ENCODE measurements at places on chromosomes 5 and 9.

DNA sequence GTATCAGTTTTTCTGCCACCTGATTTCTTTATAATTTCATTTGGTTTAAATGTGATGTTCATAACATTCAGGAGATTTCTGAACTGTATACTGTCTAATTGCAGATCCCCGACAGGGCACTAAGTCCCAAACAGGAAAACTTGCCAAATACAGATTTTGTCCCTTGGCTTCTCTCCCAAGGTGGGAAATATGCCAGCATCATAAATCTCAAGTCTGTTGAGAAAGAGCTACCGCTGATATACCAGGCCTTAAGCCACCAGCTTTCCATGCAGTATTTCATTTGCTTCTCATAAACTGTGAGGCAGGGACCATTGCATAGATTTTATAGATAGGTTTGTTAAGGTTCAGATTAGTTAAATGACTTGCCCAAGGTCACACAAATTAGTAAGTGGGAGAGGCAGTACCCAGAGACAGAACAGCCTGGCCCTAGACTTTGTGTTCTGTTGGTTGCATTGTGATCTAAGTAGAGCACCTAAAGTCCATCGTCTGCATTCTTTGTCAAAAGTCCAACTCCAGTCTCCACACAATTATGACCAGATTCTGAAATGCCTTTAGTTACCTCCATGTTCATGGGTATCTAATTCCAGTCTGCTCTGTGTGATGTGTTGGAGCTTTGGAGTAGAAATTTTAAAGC, 16.2 kb downstream of the GPR21 start:
- no peak for DNase-seq

DNA sequence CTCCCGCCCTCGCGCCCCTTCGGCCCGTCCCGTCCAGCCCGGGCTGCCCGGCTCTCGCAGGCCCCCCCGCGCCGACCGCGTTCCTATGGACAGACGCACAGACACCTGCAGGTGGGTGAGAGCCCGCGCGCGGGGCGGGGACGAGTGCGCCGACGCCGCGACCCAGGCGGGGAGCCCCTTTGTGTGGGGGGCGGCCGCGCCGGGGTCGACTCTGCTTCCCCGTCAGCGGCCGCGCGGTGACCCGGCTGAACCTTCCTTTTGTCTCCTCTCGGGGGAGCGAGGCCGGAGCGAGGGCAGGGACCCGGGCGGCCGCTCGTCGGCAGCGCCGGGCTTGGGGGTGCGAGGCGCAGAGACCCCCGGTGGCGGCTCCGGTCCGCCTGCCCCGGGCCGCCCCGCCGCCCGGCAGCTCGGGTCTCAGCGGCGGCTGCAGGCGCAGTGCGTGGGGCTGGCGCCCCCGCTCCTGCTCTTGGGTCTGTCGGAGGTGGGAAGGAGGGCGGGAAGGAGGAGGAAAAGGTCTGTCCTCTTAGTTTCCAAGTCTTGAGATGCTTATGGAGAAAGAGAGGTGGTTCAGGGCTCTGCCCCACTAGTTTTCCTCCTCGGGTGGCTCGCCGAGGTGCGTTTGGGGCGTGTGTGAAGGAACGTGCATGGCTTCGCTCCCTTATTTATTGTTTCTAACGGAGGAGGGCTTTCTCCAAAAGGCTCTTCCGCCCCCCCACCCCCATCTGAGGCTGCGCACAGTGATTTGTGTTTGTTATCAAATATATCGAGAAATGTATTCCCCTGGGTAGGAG, 576 bp downstream of the KIAA1958 start:
- no peak for DNase-seq

DNA sequence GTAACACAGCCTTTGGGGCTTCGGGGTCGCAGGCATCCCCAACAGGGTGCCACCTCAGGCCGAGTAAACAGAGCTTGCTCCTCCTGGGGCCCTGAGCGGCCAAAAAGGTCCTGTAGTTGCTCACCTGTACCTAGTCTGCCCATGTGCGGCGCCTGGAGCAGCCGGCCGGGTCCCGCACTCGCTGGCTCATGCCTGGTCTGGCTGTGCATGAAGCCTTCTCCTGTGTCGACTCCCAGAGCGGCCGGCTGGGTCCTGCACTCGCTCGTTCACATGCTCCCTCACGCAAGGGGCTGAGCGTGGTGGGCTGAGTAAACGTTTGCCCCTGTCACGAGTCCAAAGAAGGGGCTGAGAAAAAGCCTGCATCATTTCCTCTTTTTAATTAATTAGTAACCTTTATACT, 162.4 kb upstream of the TUT7 start:
- no peak for DNase-seq

DNA sequence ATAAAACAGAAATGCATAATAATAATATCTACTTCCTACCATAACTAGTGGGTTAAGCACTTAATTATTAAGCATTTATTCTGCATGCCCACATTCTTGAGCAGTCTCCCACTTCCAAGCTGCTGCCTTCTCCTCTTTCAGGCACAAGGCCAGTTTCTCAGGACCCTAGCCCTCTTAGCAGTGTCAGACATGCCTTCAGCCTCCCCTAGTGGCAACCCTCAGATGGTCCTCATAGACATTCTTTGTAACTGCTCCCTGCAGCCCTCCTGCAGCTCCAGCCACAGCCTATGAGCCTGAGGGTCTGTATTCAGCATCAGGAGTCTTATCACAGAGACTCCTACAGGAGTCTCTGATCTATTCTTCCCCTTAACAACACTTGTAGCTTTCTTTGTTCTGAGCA, 3.9 kb downstream of the IL9 start:
- DNase-seq, result no peak

DNA sequence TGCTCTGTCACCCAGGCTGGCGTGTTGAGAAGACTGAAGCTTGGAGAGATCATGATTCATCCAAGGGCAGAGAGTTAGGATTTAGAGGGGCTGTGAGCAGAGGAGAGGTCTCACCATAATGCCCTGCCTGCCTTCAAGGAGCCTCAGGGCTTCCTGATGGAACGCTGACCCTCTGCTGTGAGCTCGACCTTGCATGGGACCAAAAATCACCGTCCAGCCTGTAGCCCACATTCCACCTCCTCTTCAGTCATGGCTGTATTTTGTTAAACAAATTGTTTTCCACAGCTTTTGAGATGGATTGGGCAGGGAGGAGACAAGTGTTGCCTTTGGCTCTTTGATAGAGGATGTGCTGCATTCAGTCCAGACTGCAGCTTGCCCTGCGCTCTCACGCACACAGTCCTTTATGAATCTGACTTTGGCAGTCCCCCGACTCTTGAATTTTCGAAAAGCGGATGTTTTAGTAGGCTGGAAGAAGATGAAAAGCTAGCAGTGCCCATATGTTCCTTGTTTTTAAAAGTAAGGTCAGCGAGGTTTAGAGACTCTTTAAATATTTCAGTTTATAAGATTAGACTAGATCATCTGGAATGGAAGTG, 79.5 kb downstream of the MVB12B start:
- no peak for DNase-seq

DNA sequence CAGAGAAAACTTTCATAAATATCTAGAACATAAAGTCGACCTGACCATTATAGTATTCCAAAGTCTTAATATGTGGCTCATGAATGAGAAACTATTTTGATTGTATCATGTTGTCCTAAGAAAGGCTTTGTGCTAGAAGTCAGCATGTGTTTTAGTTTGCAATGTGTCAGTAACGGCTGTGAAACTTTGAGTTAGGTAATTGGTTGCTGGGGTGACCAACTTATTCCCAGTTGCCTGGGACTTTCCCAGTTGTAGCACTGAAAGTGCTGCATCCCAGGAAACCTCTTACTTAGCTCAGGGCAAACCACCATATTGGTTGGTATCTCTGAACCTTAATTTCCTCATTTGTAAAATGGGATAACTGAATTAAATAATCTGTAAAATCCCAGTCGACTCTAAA, 114.6 kb upstream of the SLC12A2 start:
- DNase-seq, result no peak

DNA sequence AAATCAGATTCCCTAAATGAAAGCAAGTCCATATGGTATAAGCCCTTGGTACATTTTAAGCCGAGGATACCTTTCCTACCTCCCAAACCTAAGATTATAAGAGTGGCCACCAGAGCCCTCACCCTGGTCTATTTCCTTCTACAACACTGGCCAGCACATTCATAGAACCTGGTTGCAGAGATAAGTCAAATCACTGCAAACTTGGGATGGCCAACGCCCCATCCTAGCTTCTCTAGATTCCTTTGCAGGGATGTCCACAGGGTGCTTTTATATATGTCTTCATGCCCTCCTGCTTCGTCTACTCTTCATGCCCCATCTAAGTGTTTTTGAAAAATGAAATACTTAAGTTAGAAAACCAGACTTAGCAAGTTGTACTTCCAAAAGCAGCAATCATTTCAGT, 41.8 kb downstream of the SH3RF2 start:
- DNase-seq, result no peak

DNA sequence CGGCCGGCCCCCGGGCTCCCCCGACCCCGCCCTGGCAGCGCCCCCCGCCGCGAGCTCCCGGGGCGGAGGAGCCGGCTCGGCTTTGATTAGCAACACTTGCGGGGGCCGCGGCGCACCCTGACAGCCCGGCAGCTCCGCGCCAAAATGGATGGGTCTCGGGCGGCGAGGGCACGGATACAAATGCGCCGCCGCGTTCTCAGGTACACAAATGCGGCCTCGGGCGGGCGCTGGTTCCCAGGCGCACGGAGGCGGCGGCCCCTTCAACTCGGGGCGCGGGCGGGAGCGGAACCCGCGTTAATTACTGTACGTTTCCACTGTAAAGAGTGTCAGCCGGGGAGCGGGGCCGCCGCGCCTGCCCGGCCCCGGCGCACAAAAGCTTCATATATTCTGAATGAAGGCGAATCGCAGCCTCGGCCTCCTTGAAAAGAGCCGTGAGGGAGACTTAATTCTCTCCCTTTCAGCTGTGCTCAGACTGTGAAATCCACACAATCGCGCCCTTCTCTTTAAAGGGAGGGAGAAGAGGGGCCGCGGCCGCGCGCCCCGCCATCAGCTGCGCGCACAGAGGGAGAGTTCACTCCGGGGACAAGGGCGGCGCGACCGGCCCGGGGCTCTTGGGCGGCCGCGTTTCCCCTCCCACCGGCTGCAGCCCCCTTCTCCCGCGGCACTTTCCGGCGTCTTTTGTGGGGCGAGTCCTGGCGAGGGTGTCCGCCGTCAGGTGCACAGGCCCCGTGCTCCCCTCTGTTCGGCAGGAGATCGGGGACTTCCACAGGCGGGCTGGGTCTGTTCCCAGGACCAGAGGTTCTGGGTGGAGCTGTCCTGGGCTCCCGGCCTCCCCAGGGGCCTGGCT, 27.0 kb downstream of the MSX2 start:
- no peak for DNase-seq

GRCh38 chr5:112154940-112155686, 264.0 kb downstream of the EPB41L4A start:
- DNase-seq, result no peak

GRCh38 chr5:141960018-141960417, 2.0 kb upstream of the PCDH12 start:
- no peak for DNase-seq

DNA sequence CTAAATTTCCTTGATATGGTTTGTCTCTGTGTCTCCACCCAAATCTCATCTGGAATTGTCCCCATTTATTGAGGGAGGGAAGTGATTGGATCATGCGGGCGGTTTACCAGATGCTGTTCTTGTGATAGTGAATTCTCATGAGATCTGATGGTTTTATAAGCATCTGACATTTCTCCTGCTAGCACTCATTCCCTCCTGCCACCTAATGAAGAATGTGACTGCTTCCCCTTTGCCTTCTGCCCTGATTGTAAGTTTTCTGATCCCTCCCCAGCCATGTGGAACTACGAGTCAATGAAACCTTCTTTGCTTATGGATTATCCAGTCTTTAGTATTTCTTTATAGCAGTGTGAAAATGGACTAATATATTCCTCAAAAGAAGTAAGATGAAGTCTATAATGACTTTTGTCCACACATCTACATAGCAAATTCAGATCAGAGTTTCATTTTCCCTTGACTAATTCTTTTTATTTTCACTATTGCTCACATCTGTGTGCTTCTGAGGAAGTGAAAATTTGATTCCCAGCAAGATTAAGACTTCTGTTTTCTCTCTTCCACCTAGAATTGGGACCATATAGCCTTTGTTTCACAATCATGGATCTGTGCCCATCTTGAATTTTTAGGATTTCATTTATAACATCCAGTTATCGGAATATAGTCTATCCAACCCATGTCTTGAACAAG, 393.5 kb downstream of the DMAC1 start:
- no peak for DNase-seq

DNA sequence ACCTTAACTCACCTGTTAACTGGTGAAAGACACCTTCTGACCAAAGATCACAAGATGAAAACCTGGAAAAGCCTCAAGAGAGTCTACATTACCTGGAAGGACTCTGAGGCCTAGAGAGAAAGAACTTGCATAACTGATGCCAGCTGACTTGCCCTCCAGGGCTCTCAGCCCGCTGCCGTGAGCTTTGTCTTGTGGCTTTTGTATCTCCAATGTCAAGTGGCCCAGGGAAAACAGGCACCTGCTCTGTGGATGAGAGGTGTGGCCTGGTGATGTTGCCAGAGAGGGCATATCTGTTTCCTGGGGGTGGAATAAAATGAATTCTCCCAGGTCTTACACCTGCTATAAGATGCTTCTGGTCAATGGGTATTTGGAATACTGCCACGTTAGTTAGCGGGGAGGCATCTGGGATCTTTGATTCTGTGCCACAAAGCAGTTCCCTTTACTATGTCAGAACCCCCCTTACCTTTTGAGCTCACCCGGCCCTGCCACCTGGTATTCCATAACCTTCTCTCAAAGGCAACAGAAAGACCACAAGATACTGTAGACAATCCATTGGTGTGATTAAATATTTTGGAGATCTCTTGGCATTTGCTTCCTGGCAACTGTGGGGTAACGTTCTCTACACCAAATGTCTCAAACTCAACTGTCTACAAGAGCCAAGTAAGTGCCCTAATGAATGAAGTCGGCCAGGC, 54.9 kb upstream of the N4BP3 start:
- DNase-seq, result no peak

DNA sequence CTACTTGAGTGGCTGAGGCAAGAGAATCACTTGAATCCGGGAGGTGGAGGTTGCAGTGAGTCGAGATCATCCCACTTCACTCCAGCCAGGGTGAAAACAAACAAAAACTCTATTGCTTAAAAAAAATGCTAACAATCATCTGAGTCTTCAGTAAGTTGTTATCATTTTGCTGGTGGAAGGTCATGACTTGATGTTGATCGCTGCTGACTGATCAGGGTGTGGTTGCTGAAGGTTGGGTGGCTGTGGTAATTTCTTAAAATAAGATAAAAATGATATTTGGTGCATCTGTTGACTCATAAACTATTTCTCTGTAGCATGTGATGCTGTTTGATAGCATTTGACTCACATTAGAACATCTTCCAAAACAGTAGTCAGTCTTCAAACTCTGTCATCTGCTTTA, 349.4 kb upstream of the PAPPA start:
- DNase-seq, result no peak

GRCh38 chr9:111102793-111103464, 64.7 kb upstream of the LPAR1 start:
- no peak for DNase-seq

DNA sequence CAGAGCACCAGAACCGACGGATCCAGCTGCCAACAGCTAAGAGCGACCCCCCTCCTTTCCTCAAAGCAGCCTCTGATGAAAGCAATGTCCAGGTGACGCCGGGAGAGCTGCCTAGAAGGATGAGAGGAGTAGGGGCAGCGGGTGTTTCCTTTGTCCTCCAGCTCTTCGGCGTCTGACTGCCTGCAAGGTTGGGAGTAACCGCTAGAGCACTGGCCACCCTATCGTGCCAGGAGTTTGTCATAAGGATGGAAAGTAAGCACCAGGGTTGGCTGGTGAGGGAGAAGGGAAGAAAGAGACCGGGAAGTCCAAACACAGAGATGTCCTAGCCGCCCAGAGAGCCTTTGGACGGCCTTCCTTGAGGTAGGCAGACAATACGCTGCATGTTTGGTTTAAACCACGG, 10.8 kb downstream of the MRPL36 start:
- DNase-seq, result no peak

GRCh38 chr5:157270771-157271170, 4.8 kb downstream of the CYFIP2 start:
- no peak for DNase-seq

- DNase-seq, result no peak
Measured at GRCh38 chr5:52869391-52869790, 81.7 kb downstream of the ITGA1 start.
